ENCODE measurements at places on chromosomes 3 and 15. TPM values are rescaled to one million over a fixed set of nuclear protein-coding genes. Genes with fewer than 3 reads are reported as not detected.

DNA sequence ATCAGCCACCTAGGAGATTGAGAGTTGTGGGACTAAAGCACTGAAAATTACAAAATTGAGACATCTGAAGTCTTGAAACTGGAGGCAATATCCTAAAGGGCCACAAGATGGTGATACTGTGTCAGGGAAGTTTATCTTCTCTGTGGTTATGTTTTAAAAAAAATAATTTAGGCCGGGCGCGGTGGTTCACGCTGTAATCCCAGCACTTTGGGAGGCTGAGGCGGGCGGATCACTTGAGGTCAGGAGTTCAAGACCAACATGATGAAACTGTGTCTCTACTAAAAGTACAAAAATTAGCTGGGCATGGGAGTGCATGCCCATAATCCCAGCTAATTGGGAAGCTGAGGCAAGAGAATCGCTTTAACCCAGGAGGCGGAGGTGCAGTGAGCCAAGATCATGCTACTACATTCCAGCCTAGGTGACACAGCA, 17.9 kb upstream of the NIT2 start:
- DNase-seq, result peak; percentile 83

GRCh38 chr15:42602501-42602900, 27.1 kb downstream of the STARD9 start:
- DNase-seq, result no peak

DNA sequence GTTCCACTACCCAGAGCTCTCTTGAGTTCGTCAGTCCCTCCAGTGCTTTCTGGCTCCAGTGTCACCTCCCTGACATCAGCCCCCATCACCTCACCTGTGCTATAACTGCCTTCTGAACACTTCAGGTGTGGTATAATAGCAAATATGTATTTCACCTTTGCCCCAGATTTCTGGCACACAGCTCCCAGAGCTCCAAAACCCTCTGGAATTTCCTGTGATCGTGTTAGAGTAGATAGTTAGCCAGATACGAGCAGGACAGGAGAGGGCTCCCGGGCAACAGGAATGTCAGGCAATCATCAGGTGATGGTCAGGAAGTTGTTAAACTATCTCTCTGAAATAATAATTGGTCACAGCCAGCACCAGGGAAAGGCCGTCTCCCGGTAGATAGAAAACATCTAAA, 22.6 kb upstream of the LIMD1 start:
- no peak for DNase-seq

GRCh38 chr15:70504299-70504951, 258.9 kb downstream of the UACA start:
- DNase-seq, result peak; percentile 58

DNA sequence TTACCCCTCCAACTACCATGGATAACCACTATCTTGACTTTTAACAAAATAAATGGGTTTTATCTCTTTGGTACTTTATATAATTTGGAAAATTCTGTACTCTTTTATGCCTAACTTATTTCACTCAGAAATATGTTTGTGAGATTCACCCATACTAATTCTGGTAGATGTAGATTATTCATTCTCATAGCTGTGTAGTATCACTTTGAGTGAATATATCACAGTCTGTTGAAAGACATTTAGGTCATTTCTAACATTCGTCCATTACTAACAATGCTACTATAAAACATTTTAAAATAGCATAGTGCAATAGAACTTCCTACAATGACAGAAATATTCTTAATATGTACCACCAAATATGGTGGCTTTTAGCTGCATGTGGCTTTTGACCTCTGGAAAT, 542.4 kb downstream of the RBMS3 start:
- DNase-seq, result no peak

The SLC6A1 gene
- total RNA-seq, result not detected

The C3orf85 gene
- total RNA-seq, result not detected

The UCN2 gene
- 6.0 TPM for total RNA-seq

DNA sequence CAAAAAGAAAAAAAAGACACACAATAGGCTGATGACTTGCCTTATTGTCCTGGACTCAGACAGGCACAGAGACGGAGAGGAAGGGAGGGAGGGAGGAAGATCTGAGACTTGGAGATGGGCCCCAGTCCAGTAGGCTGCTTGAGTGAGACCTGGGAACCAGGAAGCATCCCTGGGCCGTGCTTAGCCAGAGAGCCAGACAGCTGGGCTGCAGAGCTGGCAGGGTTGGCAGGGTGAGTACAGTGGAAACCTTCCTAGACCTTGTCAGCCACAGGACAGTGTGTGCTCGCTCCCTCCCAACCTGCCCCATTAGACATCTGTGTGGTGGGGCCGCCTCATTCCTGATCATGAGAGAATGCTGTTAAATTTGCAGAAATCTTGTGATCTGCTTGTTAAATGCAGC, 107.9 kb upstream of the ALDH1A3 start:
- DNase-seq, result peak; percentile 52

DNA sequence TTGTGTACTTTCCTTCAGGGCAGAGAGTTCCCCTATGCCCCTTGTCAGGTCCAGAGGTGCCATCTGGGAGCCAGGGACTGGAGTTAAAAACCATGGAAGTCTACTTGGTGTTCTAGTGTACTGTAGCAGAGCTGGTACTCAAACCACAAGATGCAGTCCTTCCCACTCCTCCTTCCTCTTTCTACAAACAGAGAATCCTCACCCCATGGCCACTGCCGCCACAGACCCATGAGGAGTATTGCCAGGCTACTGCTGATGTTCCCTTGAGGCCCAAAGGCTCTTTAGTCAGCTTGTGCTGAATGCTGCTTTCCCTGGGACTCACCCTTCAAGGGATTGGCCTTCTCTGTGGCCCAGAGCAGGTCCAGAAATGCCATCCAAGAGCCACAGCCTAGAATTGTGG, 229.2 kb upstream of the ZPLD1 start:
- no peak for DNase-seq

DNA sequence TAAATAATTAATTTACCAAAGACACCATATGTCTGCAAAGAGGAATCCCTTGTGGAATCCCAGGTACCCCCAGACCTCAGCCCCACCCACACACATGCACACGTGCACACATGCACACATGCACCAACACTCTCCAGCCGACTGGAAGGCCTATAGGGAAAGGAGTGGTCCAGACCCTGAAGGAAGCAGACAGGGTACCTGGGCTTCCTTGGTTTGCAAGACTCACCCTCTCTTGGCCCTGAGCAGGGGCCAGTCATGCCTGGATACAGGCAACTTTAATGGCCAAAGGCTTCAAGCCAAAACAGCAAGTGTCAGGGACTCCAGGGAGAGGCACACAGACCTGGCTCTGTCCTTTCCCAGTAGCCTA, 8.9 kb upstream of the HAPLN3 start:
- DNase-seq, result no peak

DNA sequence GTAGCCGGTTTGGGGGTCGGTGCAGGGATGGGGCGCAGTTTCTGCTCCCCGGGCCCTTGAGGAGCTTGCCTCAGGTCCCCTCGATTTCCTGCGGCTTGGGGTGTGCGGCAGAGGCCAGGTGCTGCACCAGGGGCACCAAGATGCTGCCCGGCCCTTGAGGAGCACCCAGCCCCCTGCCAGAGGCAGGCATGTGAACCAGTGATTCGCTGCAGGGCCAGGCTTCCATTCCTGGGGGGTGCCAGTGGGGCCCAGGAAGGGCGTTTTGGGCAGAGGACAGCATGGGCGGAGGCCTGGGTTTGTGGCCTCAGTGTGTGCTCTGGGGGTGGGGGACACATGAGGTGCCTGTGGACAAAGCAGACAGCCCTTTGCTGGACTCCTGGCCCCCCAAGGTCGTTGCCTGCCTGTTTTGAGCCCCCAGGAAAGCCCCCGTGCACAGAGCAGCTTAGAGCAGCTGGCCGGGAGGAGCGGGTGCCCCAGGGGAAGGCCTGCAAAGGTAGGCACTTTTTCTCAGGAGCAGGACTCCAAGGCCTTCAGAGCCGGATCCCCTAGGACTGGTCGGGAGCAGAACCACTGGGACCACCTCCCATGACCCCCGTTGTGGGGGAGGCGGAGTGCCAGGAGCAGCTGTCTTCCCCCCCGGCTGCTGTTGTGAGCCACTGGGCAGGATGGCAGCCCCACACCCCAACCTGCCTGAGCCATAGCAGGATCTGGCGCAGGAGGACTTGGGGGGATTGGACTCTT, 1.6 kb downstream of the PLXNA1 start:
- DNase-seq, result no peak

The GOLGA8R gene
- total RNA-seq, result 1.3 TPM

- DNase-seq, result peak; percentile 44
These were observed 33.1 kb downstream of the ZNF592 start for GRCh38 chr15:84781495-84781894.

The CD276 gene
- 81.2 TPM for total RNA-seq

The TM4SF4 gene
- not detected for total RNA-seq

The SPTBN5 gene
- 0.32 TPM for total RNA-seq

The GPR15 gene
- total RNA-seq, result not detected

- DNase-seq, result no peak
These were observed 125.2 kb downstream of the ANXA2 start for GRCh38 chr15:60272623-60273022.

The GALNT15 gene
- 8.4 TPM for total RNA-seq

The SYNPR gene
- total RNA-seq, result not detected

The ADPRH gene
- 3.0 TPM for total RNA-seq

The FSTL1 gene
- total RNA-seq, result 1,795 TPM

The C3orf70 gene
- 4.2 TPM for total RNA-seq

The ATP13A4 gene
- not detected for total RNA-seq

DNA sequence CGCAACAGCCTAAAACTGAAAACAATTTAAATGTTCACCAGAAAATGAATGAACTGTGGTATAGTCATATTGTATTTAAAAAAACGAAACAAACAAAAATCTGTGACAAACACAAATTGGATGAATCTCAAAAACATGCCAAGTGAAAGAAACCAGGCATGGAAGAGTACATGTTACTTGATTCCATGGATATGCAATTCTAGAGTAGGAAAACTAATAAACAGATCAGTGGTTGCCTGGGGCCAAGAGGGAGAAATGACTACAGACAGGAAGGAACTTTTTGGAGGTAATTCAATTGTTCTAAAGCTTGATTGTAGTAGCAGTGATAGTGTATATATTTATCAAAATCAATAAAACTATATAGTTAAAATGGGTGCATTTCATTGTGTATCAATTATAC, 16.8 kb downstream of the UBE3A start:
- peak; percentile 58 for DNase-seq

DNA sequence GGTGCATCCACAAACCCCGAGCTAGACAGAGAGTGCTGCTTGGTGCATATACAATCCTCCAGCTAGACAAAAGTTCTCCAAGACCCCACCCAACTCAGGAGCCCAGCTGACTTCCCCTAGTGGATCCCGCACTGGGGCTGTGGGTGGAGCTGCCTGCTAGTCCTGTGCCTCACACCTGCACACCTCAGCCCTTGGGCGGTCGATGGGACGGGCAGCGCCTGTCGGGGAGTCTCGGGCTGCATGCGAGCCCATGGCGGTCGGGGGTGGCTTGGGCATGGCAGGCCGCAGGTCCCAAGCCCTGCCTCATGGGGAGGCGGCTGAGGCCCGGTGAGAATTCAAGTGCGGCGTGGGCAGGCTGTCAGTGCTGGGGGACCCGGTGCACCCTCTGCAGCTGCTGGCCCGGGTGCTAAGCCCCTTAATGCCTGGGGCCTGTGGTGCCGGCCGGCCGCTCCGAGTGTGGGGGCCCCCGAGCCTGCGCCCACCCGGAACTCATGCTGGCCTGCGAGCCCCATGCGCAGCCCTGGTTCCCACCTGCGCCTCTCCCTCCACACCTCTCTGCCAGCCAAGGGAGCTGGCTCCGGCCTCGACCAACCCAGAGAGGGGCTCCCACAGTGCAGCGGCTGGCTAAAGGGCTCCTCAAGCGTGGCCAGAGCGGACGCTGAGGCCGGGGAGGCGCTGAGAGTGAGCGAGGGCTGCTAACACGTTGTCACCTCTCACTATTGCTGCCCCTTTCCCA, 31.0 kb downstream of the ZNF589 start:
- DNase-seq, result no peak

The CHRNA3 gene
- not detected for total RNA-seq

The CADM2 gene
- 0.32 TPM for total RNA-seq

- DNase-seq, result no peak
These were observed 597.4 kb downstream of the RSL24D1 start for GRCh38 chr15:54599386-54599785.

The GATA2 gene
- 26.7 TPM for total RNA-seq

The ESYT3 gene
- under 0.01 TPM for total RNA-seq

GRCh38 chr3:181326637-181327223, 337.2 kb upstream of the DNAJC19 start:
- DNase-seq, result no peak

- DNase-seq, result peak; percentile 75
These were observed 13.4 kb upstream of the FAM98B start for GRCh38 chr15:38440353-38441129.

- DNase-seq, result peak; percentile 41
These were observed 27.3 kb upstream of the FGD5 start for GRCh38 chr3:14791343-14791945.

The TMEM207 gene
- not detected for total RNA-seq

- DNase-seq, result peak; percentile 49
These were observed 195.2 kb upstream of the DPPA4 start for GRCh38 chr3:109532257-109533216.

GRCh38 chr3:56023546-56023945, 444.7 kb downstream of the ERC2 start:
- DNase-seq, result no peak

GRCh38 chr3:99836681-99837080, 19.0 kb downstream of the CMSS1 start:
- no peak for DNase-seq

The DUOX1 gene
- not detected for total RNA-seq

The SRPRB gene
- total RNA-seq, result 63.5 TPM

- DNase-seq, result no peak
These were observed 6.6 kb downstream of the FSD2 start for GRCh38 chr15:82799183-82799841.

- DNase-seq, result no peak
These were observed 56.4 kb downstream of the LSAMP start for GRCh38 chr3:116388867-116389385.

DNA sequence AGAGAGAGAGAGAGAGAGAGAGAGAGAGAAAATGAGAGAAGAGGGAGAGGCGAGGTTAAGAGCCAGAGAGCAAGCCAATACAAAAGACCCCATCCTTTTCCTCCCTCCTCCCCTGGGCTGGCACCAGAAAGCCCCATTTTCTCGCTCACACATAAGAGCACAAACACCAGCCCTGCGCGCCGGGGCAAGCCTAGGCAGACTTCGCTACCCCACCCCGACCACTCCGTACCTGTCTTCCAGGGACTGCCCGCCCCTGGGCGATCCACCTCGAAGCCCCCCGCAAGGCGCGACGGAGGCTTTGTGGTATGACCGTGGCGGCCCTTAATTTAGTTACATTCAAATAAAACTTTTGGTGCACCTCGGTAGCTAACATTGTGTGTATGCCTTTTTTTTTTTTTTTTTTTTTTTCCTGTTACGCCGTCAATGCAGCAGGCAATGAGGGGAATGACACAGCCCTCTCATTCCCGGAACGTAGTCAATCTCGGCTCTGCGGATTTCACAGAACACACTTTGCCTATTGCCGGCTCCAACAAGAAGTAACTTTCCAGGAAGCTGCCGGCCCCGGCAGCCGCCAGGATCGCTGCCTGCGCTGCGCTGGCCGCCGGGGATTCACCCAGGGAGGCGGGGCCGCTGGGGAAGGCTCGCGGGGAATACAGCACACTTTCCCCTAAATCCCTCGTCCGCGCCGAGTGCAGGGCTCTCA, 7.7 kb downstream of the BCL6 start:
- peak; percentile 83 for DNase-seq

The MIX23 gene
- 36.3 TPM for total RNA-seq

The IL17RB gene
- total RNA-seq, result 0.32 TPM
